HuH-7 (cell line): ENCODE measurements at places on chromosomes 3 and 15.

- DNase-seq: peak; percentile 25
These were observed 131.6 kb downstream of the NLGN1 start for GRCh38 chr3:173529062-173529711.

- no peak for DNase-seq
These were observed 8.5 kb upstream of the CTXND1 start for GRCh38 chr15:80260551-80260950.

DNA sequence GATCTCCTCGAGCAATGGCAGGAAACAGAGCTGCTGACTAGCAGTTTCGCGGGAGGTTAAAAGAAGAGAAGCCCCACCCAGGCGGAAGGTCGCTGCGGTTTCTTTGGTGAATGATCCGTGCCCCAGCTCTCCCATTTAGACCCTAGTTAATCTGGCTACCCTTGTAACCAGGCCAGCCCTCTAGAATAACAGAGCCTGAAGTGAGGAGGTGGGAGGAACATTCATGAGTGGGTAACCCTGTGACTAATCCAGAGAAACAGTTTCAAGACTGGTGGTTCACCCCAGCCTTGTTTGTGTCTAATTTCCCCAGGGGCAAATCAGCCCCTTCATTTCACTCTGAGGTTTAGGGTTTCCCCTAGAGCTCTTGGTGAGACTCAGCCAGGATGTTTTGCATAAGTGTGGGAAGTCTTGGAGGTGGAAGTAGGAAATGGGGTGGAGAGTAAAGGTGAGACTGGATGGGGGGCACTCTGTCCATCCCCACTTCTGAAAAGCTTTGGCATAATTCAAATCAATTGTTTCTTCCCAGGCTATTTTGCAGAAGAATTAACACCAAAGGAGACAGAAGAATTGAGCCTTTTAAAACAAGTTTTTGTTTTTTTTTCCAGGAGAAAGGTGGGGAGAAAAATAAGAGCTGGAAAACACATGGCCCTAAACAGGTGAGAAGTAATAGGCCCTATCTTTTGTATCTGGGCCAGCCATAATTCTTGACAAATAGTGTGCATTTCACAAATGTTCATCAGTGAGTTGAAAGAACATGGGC, 303.1 kb downstream of the RPLP1 start:
- no peak for DNase-seq

GRCh38 chr3:138473391-138473790, 39.0 kb downstream of the ESYT3 start:
- DNase-seq: no peak

DNA sequence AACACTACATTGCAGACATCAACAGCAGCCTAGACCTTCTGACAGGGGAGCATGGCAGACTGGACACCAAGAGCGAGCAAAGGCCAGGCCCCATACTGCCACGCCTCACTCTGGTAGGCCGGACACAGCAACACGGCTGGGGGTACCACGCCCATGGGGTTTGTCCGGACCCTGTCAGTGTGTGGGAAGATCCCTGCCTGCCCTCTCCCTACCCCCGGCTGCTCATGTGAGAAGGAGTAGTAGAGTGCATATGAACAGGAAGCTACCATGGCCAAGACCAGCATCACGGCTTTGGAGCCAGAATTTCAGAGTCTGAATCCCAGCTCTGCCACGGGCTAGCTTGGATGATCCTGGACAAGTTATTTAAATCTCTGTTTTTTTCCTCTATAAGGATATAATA, 27.9 kb downstream of the ALDH1L1 start:
- no peak for DNase-seq

GRCh38 chr15:85913461-85913860, 118.7 kb upstream of the KLHL25 start:
- no peak for DNase-seq

DNA sequence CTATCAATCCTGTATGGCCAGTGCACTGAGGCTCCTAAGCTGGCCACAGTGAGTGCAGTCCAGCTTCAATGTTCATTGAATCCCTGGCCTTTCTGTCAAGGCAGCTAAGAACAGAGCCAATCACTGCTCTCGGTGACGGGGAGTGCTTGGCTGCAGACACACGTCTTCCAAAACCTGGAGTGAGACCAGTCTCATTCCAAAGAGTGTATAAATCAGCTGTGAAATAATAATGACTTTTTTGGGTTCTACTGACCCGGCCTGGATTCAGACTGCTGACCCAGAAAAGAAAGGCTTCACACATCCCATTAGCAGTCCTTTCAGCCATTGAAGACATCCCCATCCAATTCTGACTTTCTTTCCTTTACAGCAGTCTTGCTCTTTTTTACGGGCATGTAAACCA, 665.5 kb downstream of the GBE1 start:
- DNase-seq: no peak

- no peak for DNase-seq
These were observed 149.5 kb downstream of the RYR3 start for GRCh38 chr15:33460166-33460805.

- no peak for DNase-seq
These were observed 15.0 kb downstream of the UACA start for GRCh38 chr15:70748281-70748747.

DNA sequence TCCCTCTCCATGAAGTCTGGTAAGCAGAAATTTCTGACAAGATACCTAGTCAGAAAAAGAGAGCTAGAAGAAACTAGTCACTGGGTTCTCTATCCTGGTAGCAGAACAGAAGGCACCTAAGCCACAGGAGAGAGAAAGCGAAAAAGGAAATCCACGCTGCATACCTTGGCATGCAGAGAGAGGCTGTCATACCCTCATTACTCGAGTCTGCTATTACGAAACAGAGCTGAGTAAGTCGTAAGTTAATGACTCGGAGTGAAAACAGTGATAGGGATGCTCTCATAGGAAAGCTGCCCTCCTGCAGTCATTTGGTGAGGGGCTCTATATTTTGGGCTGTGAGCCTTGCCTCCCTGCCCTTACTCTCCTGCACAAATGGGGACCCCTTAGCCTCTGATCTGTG, 16.2 kb downstream of the CLRN1 start:
- no peak for DNase-seq

GRCh38 chr3:64295594-64295993, 70.3 kb upstream of the PRICKLE2 start:
- DNase-seq: no peak

GRCh38 chr3:39149498-39150147, 3.8 kb downstream of the CSRNP1 start:
- no peak for DNase-seq

DNA sequence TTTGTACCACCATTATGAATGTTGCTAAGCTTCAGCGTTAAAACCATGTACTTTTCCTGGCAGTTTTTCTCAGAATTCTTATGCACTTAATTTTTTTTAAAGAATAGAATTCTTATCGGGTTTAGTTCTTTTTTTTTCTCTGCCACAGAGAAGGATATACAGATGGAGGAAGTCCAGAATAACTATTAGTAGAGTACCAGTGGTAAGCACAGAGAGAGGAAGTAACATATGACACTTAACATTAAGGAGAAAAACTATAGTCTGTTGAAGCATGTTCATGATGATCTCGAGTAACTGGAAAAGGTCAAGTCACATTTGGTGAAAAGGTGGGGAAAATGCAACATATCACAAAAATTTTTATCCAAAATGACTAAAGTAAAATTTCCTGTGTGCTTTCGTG, 68.9 kb downstream of the RNF13 start:
- DNase-seq: no peak

DNA sequence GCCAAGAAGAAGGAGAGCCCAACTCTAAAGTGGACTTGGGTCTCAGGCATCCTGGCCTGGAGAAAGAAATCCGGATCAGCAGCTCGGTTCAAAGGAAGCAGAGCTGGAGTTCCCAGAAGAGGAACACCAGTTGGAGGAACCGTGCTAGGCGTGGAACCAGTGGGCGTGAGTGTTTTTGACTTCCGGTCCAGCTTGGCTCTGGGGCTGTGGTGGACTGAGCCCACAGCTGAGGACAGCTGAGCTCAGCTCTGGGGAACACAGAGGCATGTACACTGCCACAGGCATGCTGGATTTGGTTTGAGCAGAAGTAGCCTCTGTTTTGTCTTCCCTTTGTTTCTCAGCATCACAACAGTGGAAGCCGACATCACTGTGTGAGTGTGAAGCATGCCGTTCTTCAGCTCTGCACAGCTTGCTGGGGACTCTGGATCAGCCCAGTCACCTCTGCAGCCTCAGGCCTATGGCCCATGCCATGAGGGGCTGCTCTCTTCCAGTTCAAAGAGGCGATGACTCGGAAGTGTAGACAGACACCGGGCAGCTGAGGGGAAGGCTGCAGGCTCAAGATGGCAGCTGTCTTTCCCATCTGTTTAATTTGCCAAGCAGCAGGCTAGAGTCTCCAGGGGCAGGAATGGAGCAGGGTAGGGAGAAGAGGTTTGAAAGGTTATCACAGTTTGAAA, 185.8 kb upstream of the UBE3A start:
- DNase-seq: no peak

DNA sequence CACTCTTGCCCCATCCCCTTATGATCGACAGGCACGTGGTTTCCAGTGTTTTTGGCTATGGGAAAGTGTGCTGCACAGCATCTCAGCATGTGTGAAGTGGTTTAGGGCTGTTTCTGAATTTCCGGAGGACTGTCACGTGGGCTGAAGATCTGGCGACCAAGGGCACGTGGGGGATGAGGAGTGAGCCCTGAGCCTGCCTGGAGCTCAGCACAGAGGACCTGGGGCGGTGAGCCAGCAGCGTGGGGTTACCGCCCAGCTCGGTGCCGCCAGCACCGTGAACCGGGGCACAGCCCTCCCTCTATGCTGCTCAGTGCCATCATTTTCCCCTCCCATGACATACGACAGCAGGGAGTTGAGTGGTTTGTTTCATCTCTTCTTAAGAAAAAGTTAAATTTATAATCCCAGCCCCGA, 150.2 kb downstream of the DNAJB8 start:
- DNase-seq: no peak

DNA sequence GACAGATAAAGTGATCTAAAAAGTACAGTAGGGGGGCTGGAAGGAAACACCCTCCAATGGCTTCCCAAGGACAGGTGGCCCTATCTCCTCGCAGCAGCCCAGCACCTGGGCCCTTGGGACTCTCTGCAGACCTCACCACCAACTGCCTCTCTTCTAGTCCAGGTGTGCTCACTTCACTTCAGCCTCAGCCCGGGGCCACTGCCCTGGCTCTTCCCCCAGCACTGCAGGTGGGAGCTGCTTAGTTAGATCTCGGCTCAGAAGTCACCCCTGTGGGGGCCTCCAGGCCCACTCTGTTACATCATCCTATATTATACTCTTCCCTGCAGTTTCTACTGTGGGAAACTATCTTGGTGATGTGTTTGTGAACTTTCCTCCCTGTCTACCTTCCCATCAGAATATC, 2.0 kb downstream of the KLF15 start:
- DNase-seq: peak; percentile 31

DNA sequence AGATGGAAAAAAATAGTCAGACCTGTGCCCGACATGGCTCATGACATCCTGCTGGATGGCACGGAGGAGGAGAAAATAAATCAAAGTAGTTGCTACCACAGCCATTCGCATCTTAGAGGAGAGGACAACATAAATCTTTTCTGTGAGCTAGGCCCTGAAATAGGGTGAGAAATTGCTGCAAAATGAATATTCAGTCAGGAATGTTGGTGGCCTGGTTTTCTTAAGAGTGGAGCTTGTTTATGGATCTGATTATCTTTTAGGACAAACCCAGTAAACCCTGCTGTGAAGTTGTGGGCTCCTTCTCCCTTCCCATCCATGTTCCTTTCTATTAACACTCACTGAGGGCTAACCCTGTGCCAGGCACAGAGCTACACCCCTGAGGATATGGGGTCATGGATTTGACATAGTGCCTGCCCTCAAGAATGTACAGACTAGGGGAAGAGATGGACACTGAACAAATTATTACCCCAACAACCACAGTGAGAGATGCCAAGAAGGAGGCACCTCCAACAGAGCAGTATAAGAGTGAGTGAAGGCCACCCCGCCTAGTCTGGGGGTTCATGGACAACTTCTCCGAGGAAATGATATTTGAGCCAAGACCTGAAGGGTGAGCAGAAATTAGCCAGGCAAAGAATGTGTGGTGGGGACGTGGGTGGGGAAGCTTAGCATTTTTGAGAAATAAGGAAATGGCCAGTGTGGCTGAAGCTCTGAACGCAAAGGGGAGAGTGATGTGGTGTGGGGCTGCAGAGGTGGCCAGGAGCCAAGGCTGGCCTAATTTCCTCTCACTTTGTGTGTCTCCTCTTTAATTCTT, 68.9 kb upstream of the ARL8B start:
- DNase-seq: no peak

GRCh38 chr3:126406389-126407296, 11.9 kb downstream of the CFAP100 start:
- DNase-seq: no peak

DNA sequence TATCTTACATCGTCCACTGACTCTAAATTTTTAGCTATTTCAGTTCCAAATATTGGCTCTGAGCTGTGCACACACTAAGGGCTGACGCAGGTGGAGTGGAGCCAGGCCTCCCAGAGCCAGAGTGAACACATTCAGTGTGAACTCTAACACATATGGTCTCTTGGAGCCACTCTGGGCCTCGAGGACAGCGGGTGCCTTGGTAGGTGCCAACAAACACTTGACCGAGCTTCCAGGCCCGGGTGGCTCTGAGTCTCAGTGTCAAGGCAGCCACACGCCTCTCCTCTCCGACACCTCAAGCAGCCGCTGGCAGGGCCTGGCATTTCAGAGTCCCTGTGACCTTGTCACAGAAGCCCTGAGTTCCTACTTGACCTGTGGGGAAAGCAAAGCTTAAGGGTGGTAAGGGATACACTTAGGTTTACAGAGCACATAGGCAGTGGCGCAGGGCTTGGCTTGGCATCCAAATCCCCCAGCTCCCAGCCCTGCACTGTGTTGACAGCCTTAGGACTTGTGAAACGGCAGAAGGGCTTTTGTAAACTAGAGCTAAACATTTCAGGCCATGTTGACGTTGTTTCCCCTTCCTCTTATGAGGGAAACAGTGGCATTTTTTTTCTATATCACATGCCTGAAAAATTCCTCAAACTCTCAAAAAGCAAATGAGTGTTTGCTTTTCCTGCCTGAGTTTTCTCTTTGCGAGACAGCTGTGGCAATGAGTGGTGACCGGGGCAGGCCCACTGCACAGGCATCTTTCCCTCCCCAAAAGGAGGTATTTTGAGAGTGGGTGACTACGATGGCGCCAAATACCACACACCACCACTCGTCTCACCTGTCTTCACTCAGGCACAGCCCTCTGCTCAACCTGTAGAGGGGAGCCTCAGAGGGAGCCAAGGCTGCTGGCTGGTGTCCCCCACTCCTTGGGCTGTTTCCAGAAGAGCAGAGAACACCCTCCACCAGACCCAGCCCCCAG, 60.8 kb downstream of the DAPK2 start:
- DNase-seq: no peak

DNA sequence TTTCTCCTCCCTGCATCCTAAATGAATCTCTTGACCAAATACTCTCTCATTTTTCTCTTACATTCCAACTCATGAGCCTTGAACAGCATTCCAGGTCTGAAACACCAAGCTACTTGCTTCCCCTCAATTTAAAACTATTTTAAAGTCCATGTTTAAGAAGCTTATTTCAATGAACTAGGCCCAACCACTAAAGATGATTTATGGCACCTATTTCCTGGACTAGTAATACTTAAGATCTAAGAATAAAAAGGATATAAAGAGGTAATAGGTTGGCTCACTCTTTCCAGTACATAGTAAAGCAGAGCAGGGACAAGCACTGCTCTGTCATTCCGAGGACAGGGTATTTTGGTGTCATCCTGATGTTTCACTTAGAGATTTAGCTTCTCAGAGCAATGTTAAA, 219.3 kb upstream of the TMCO5A start:
- DNase-seq: no peak
